ENCODE measurements at places on chromosomes 5 and 9. TPM values are rescaled to one million over a fixed set of nuclear protein-coding genes. Genes with fewer than 3 reads are reported as not detected.

DNA sequence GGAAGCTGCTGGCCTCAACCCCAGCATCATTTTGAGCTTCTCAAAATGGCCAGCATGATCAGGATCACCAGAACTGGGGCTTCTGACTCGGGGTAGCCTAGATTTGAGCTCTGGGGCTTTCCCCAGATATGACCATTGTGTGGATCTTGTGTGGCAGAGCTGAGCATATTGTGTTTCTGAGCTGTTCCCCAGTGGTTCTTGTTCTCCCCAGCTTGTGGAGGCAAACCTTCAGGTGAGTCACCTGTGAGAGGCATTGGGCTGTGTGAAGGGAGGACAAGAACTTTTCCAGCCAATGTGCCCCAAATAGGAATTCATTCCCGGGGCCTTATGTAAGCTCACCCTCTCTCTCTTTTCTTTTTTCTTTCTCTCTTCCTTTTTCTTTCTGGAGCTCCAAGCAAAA lies 80.7 kb upstream of the PITX1 start:
- no peak for DNase-seq

DNA sequence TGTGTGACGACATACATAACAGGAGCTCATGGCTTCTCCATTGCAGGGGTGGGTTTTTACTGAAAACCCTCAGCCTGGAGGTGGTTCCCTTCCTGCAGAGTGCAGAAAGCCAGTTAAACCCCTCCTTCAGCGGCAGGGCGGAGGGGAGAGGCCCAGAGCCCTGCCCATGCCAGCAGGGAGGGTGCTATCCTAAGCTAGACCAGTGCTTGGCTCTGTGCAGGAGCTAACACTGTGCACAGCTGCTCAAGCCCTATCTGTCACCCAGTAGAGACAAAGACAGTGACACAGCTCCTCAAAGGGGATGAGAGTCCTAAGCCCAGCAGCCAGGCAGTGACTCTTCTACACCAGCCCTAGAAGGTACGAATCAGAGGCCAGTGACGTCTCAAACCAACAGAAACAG lies 70.0 kb upstream of the ZSWIM6 start:
- no peak for DNase-seq

- DNase-seq = no peak
Observed at GRCh38 chr5:127993476-127993875, 90.1 kb upstream of the SLC12A2 start.

The QRFP gene
- total RNA-seq = not detected

- DNase-seq = no peak
Observed at GRCh38 chr5:148776780-148777179, 49.6 kb upstream of the ADRB2 start.

The FOXE1 gene
- total RNA-seq = not detected

DNA sequence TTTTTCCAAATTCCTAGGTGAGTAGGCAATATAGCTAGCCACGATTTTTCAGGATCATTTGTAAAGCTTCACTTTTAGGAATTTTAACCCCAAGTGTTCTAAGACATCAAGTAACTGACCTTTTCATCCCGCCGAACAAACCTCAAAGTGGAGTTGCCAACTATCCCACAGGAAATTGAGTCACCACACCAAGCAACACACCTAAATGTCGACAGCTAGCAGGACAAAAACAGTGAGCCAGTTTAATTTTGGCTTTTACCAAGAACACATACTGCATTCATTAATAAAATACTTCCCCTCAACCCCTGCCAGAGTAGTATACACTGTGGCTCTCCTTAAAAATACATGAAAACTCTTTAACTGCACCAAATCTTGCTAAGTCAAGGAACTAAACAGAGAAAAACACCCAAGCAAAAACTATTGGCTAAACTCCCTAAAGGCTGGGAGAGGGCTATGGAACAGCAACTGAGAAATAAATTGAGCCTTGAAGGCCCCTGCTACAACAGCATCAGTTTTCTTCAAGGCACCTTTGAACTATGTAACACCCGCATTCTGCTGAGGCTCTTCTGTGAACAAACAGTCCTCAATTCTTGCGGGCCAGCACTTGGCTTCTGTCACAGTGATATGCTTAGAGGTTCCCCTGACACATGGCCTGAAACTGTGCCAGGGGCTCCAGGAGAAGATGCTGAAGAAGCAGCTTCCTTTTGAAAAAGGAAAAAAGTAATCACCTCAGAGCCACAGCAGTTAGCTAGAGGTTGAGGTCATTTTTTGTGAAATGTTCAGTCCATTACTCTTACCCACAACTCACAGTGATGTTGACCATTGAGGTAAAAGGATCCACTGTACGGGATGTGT lies 459.6 kb downstream of the RAB3C start:
- DNase-seq = no peak

DNA sequence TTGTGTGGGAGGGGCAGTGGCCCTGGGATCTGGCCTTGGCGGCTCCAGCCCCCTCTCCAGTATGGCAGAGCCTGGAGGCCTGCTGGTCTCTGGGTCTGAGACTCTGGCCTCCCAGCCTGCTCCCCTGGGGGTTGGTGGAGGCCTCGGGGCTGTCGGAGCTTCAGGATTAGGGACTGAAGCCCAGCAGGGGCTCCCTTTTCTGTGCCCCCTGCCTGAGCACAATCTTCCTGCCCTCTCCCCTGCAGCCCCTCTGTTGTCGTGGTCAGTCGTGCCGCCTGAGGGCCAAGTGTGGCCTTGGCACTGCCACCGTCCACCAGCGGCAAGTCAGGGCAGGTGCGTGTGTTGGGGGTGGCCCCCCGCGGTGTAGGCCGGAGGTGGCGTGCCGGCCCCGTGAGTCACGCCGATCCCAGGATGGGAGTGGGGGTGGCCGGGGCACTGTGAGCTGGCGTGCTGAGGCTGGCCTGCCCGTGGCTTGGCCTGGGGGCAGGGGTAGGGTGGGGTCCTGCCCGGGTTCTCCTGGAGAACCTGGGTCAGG lies 53.6 kb downstream of the RXRA start:
- no peak for DNase-seq

GRCh38 chr9:138006576-138007233 lies 129.1 kb downstream of the CACNA1B start:
- peak; percentile 30 for DNase-seq

DNA sequence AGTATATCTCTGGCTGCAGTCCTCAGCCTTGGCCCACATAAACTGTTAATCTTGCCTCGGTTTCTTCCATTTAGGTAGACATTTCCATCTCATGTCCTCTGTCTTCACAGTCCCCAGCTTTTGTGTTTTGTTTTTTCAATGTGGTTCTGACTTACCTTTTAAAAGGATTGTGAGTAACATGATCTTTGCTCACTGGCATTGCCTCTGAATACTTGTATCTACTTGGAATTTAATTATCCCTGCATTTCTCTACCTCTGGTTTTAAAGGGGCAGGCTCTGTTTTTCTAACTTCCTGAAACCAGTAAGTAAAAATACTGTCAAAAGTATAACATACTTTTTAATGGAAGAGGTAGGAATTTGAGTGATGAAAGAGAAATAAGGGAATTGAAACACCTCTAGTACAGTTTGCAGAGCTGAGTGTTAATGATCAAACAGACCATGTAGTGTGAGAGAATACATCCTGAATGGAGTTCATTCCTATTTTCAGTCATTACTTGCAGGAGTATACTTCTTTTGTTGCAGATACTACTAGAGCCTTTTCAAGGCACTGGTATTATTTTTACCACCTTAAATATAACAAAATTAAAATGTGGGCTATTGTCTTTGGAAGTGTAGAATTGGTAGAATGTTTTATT lies 62.6 kb downstream of the MTREX start:
- no peak for DNase-seq

DNA sequence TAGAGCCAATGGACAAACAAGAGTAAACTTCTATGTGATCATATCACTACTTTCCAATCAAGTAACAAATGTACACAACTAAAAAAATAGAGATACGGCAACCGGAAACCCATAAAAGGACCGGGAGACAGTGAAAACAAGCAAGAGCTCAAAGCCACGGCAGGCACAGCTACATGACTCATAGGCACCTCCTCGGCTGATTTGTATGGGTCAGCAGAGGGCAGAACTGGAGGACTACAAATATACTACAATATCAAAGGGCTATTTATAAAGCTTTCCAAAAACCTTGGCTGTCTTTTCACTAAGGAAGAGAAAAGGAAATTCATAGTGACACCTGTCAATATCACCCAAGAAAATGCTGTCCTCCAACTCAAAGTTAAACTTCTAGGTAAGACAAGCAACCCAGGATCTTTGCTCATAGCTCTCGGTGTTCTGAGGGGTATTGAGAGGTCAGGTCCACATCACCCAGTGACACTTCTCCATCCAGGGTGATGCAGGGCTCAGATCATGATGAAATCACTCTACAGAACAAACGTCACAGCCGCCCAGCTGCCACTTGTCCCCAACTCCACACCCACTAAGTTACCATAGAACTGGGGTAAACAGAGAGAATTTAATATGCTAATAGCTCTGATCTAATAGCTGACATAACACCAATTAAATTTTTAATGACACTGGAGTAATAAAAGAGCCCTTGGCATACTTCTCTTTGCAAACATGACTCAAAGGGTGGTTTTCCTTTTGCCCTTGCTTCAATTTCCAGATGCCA lies 41.3 kb downstream of the PFDN1 start:
- no peak for DNase-seq

The TUSC1 gene
- total RNA-seq = 6.4 TPM

The DDX4 gene
- not detected for total RNA-seq

The DRD1 gene
- total RNA-seq = 0.17 TPM

DNA sequence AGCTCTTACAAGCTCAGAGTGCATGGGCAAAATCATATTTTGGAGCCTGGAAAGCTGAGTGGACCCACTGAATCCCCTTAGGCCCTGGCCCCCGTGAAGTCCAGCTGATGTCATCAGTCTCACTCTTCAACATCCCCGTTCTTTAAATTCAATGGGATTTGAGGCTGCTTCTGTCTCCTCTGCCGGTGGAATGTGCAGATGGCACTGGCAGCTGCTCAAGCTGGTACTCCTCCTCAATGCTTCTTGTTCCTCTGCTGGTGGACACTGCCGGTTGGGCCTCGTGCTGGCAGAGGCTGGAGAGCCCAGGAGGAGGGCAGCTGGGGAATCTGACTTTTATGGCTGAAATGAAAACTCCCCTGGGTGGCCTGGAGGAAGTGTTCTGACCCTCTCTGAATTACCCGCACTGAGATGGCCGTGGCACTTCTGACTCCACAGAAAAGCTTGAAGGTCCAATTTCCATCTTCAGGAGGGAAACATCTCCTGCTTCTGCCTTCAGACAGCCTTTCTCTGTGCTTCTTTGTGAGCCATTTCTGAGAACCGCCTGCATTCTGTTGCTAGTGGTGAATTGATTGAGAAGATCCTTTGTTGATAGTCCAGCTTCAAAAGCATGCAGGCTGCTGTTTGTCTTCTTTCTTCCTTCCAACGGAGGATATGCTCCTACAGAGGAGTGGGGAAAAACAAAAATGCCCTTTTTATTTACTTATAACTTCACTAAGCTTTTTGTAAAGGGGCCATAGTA lies 298.9 kb downstream of the TMEM38B start:
- no peak for DNase-seq

The AJM1 gene
- 2.3 TPM for total RNA-seq

- no peak for DNase-seq
Observed at GRCh38 chr5:32711681-32712480, 760 bp downstream of the NPR3 start.

The SNCAIP gene
- total RNA-seq = 0.50 TPM

DNA sequence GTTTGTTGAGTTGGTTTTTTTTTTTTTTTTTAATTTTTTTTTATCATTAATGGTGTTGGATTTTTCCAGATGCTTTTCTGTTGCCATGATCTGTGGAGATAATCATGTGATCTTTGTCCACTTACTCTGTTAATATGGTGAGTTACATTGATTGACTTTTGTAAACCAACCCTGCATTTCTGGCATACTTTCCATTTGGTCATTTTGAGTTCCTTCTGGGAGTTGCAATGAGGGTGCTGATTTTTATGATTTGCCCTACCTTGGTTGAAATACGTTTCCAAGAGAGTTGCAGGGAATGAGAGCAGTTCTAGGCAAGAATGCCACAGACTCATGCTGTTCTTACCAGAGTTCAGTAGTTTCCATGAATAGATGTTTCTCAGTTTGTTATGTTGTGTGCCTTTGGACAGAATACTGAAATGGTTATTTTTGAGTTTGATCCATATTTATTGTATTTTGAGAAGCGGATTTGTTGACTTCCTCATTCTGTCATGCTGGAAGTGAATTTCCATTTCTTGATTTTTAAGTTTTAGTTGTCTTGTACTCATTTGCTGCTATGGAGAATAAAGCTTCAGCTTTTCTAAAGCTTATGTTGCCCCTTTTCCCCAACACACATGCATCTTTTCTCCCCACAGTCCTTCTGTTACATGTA lies 69.0 kb downstream of the SCAMP1 start:
- no peak for DNase-seq

DNA sequence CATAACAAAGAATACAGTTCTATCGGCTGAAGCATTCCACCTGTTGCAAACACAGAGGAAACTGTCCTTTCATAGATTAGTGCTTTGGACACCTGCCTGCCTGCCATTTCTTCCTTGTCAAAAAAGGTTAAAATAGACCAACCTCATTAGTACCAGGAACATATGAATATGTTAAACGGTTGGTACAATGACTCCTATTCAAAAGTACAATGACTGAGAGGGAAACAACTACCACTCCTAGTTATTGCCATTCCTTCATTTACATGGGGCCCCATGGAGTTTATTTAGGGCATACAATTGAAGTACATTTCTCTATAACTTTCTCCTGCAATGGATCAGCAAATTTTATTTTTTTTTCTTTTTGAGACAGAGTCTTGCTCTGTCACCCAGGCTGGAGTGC lies 77.4 kb upstream of the PIP5K1B start:
- DNase-seq = no peak

- DNase-seq = no peak
Observed at GRCh38 chr5:124650951-124651662, 95.3 kb downstream of the ZNF608 start.

- no peak for DNase-seq
Observed at GRCh38 chr9:100697339-100697738, 119.5 kb downstream of the CAVIN4 start.

The ROR2 gene
- total RNA-seq = 0.84 TPM

- DNase-seq = no peak
Observed at GRCh38 chr9:28135549-28135948, 562.3 kb upstream of the C9orf72 start.

GRCh38 chr5:3634061-3634460 lies 38.4 kb downstream of the IRX1 start:
- no peak for DNase-seq

The PTCH1 gene
- 1.7 TPM for total RNA-seq

The PCDHGB4 gene
- total RNA-seq = 2.8 TPM

- no peak for DNase-seq
Observed at GRCh38 chr9:124297915-124298645, 40.3 kb downstream of the NEK6 start.

- DNase-seq = no peak
Observed at GRCh38 chr5:44909004-44909403, 100.3 kb downstream of the MRPS30 start.

The C9orf50 gene
- total RNA-seq = not detected

DNA sequence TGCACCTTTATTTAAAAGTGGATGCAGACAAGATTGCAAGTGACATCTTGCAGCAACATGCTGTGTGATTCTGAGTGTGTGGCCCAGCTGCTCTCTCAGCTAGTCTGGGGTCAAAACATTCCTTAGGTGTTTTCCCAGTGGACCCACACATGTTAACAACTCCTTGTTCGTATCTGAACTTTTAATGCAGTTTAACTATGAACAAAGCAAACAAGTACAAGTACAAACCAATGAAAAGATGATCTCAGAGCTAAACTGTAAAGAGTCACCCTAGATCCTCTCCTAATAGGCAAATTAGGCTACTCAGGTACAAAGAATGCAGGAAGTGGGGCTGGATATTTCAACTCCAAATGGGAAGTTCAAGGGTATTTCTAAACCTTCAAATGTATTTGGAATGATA lies 108.4 kb downstream of the ENTREP1 start:
- DNase-seq = no peak
